ENCODE measurements at places on chromosomes 2 and 18.

DNA sequence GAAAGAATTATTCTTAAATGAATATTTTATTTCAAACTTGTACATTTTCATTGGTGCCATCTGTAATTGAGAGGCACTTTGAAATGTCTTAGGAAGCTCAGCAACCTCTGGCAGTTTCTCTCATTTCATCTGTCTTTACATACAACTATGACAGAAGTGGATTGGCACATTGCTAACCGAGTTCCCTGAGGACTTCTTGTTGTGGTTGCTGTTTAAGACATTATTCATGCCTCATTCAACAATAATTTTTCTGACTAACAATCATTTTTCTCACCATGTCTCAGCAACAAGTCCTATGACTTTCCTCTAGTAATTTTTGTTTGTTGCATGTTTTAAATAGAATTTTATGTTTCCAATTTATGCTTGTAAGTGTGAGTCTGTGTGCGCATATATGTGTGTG lies 284.0 kb upstream of the CWC22 start:
- no peak for DNase-seq

GRCh38 chr2:60522462-60522861 lies 31.0 kb downstream of the BCL11A start:
- no peak for DNase-seq

- peak; percentile 60 for DNase-seq
Observed at GRCh38 chr2:154697418-154698252, 860 bp upstream of the KCNJ3 start.

- DNase-seq = no peak
Observed at GRCh38 chr18:62688743-62689317, 26.5 kb upstream of the PHLPP1 start.

DNA sequence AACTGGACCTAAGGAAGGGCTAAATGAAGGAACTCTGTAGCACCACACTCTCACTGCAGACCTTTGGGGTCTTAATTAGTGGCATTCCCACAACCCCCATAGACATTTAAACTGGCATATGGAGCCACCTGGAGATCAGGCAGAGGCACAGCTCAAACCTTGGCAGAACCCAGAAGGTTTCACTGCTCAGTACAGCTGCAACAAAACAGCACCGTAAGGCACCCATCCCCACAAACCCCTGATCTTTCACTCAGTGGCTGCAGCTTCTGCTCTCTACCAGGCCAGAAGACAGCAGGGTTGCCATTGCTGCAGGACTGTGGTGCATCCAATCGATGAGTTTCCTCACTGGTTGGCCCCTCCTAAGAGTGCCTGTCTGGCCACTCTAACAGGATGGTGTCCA lies 361.6 kb upstream of the VRK2 start:
- DNase-seq = no peak

GRCh38 chr18:79528316-79528695 lies 132.6 kb downstream of the NFATC1 start:
- DNase-seq = no peak

DNA sequence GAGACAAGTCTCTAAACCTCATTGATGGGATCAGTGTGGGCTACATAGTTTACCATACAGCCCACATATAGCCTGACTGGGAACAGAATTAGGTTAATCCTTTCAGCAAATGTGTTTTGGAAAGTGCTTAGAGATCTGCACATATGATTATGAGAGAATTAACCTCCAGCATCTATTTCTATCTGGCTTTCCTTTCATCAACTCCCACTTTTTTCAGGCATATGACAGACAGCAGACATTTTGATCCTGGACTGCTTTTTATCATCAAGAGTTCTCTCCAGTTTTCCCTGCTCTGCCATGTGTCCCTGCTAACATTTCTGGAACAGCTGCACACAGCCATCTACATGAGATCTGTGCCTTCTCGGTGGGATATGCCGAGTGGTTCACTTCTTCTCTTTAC lies 139.5 kb upstream of the LRP1B start:
- no peak for DNase-seq

GRCh38 chr2:163953390-163953907 lies 217.6 kb upstream of the FIGN start:
- no peak for DNase-seq

GRCh38 chr18:42636309-42636708 lies 479.2 kb downstream of the RIT2 start:
- no peak for DNase-seq

DNA sequence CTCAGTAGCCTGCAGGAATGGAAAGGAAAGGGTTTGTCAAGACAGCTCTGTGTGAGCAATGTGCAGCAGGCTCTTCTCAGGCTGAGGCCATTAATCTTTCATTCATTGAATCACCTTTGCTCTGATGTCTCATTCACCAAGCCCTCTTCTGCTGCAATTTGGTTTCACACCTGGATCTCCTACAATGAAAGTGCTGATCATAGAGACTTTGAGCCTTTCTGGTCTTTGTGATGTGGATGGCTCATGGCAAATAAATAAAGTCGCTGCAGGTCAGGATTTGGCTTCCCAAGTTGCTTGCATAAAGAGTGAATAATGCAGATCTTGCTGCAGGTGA lies 95.8 kb upstream of the SPRED2 start:
- DNase-seq = no peak

GRCh38 chr2:174617718-174618117 lies 20.1 kb upstream of the WIPF1 start:
- DNase-seq = no peak

DNA sequence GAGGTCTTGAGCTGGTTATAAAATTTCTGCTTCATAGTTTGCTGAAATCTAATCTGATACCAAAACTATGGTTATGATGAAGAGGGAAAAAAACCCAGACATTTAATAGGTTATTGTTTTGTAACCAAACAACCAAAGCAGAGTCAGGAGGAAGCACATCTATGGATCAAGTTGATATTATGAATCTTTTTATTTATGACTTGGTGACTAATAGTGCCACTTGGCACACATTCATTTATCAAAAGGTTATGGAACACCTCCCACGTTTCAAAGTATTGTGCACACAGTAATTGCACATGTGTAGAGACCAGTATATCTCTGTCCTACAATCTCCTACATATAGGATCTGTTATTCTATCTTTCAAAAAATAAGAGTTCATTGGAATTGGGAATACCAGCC lies 93.0 kb downstream of the DPP4 start:
- DNase-seq = no peak

DNA sequence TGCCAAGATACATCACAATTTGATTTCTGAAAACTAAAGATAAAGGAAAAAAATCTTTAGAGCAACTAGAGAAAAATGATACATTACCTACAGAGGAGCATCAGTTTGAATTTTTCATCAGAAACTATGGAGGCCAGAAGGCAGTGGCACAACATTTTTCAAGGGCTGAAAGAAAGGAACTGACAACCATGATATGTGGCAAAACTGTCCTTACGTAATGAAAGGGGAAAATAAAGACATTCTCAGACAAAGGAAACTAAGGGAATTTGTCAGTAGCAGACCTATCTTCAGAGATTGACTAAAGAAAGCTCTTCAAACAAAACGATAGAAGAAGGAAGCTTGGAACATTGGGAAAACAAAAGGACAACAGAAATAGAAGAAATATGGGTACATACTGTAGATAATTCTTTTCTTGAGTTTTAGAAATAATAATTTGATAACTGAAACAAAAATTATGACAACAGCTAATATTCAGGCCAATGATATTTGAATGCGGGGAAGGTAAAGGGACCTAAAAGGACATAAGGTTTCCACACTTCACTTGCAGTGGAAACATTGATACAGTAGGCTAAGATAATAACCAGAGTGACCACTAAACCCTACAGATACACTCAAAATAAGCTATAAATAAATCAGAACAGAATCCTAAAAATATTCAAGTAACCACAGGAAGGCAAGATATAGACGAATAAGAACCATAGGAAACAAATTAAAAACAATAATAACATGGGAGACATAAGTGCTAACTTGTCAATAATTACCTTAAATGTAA lies 70.0 kb upstream of the NPAS2 start:
- DNase-seq = no peak

GRCh38 chr2:83972128-83972527 lies 487.0 kb downstream of the SUCLG1 start:
- DNase-seq = no peak

DNA sequence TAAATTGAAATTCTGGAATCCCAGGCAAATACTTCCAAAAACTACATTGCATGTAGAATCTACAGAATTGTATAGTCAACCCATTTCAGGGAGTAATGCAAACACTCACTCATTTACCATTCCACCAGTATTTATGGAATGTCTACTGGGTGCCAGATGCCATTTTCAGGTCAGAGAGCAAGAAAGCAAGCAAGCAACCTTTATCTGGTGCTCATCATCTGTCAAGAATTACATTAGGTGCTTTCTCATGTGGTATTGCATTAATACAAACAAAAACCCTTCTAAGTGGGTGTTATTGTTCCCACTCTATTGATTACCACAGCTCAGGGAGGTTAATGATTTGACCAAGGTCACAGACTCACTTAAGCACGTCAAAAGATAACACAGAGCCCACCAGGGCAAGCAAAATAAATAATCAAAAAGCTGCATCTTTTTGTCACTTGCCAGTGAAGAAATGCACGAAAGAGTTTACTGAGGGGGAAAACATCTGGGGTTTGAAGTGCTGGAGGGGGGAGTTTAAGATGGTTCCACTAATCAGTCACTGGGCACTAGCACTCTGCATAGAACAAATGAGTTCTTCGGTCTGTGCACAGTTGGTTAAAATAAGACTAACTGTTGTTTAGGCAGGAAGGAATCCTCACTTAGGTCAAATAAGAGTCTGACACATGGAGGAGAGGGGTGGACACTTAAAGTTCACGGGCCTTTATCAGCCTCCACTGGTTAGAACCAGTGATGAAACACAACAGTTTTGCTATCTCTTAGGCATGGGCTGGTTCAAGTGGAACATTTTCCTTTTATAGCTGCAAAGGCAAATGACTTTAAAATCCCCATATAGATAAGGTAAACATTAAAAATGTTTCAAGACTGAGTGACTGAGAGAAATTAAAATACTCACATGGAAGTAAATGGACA lies 208.8 kb downstream of the CDH2 start:
- DNase-seq = no peak

GRCh38 chr2:221896505-221897151 lies 324.5 kb upstream of the EPHA4 start:
- DNase-seq = no peak

DNA sequence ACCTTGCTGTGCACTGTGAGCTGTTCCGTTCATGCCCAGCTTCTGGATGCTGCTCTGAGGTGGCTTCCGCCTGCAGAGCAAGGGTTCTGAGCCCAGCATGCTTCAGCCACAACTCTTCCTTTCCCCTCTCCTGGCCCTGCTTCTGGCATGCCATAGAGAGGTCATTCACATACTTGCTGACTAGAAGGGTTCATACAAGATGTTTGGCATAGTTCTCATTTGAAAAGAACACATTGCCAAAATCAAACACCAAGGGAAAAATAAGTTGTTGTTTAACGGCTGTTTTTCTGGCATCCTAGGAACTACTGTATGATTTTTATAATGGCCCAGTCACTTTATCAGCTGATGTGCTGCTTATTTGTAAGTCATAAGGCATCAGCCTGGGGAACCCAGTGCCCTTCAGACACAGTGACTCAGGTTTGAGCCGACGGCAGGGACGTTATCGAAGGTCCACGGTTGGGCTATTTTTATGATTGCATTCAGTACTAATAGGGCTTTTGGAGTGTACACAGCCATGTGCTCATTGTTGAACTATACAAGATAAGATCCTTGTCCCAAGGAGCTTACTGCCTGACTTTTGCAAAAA lies 53.9 kb upstream of the CTAGE1 start:
- DNase-seq = no peak

GRCh38 chr2:88265352-88266303 lies 95.5 kb downstream of the THNSL2 start:
- peak; percentile 39 for DNase-seq

GRCh38 chr2:48914477-48915089 lies 159.1 kb upstream of the LHCGR start:
- DNase-seq = no peak

GRCh38 chr18:73992242-73993022 lies 155.2 kb downstream of the FBXO15 start:
- no peak for DNase-seq

DNA sequence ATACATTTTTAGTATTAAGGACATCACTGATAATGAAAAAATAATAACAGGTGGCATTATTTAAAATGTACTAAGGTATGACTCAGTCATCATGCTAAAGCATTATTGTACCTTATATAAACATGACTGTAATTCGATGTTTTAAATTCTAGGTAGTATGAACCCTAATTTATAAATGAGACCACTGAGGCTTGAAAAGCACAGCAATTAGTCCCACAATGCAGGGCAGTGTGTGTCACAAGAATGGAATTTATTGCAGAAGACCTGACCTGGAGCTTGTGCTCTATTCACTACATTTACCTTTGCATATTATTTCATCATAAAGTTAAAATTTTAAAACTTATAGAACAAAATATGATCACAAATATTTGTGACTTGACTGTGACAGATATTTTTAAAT lies 358.5 kb upstream of the DSEL start:
- no peak for DNase-seq

- DNase-seq = no peak
Observed at GRCh38 chr2:213238753-213239495, 45.3 kb upstream of the SPAG16 start.

GRCh38 chr18:72391951-72392350 lies 152.2 kb downstream of the CBLN2 start:
- DNase-seq = no peak

DNA sequence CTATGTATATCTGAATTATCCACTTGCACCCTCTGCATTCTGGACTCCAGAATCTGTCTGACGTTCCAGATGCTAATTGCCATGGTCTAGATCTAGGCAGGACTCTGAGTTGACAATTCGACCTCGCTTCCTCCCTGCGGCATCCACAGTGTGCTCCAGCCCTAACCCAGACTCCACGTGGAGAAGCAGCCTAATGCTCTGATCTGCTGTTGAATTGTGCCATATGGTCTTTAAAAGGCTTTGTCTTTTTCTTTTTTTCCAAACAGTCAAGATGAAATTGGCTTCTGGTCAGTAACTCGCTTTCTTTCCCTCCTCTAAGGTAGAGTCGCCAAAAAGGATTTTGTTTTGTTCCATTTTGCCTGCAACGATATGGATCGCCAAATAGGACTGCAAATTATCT lies 752.6 kb upstream of the ID2 start:
- DNase-seq = no peak

Measured in anterior cingulate cortex (tissue), 58 donors.